EH (cell line): ENCODE measurements at places on chromosomes 3 and 15.

- DNase-seq: no peak
Observed at GRCh38 chr15:85652457-85652856, 142.3 kb downstream of the KLHL25 start.

GRCh38 chr15:75666823-75667501 lies 19.2 kb downstream of the SNX33 start:
- peak; percentile 100 for DNase-seq

- no peak for DNase-seq
Observed at GRCh38 chr3:16512435-16513140, 911 bp downstream of the RFTN1 start.

- DNase-seq: no peak
Observed at GRCh38 chr3:174792864-174793263, 66.3 kb upstream of the NAALADL2 start.

- DNase-seq: no peak
Observed at GRCh38 chr3:25511972-25512721, 84.1 kb downstream of the RARB start.

- DNase-seq: no peak
Observed at GRCh38 chr3:150346266-150346665, 61.8 kb upstream of the TSC22D2 start.

- DNase-seq: no peak
Observed at GRCh38 chr15:58492661-58493397, 61.0 kb downstream of the LIPC start.

GRCh38 chr3:54853573-54854404 lies 74.1 kb downstream of the LRTM1 start:
- DNase-seq: peak; percentile 81

DNA sequence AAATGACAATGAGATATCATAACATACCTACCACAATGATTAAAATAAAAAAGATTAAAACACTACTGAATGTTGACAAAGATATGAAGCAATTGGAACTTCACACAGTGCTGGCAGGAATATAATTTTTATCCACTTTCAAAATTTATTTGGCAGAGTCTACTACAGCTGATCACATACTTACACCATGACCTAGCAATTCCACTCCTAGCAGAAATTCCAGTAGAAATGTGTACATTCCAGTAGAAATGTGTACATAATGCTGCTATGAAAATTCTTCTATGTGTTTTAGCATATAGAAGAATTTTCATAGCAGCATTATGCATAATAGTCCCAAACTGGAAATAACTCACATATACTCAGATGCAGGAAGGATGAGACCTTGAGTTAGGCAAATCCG lies 43.5 kb downstream of the IFT57 start:
- peak; percentile 47 for DNase-seq

DNA sequence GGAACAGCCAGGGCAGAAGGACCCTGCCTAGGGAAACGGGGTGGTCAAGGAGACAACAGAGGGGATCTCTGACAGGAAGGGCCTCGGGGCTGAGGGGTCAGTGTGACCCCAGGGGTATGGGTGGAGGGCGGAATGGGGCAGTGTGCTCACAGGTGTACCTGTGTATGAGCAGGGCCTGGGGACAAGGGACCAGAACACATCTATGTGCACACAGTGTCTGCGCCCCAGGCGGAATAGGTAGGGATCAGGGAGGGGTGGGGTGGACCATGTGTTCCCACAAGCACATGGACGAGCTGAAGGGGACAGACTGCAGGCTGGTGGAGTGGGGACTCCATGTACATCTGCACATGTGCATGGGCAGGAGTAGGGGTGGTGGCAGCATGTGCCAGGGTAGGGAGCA lies 5.0 kb upstream of the TLR9 start:
- DNase-seq: no peak

GRCh38 chr3:168624892-168625448 lies 529.2 kb upstream of the GOLIM4 start:
- DNase-seq: no peak

GRCh38 chr3:107781253-107781652 lies 258.5 kb downstream of the BBX start:
- peak; percentile 17 for DNase-seq

DNA sequence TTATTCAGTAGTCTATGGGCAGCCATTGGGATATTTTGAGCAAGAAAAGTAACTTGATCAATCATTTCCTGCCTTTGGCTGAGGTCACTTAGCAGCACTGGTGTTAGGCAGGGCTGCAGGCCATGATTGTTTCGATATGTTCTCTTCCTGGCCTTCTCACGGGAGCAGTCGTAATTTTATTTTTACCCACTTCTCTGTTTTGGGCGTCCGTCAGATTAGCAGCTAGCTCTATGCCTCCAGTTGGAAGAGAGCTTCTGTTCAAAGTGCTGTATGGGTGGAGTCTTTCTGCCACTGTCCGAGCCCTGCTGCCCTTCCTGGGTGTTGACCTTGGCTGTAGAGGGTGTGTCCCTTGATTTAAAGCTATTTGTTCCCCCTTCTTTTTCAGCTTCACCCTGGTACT lies 123.4 kb upstream of the ROPN1 start:
- DNase-seq: no peak

- DNase-seq: no peak
Observed at GRCh38 chr15:39823634-39824033, 41.0 kb upstream of the FSIP1 start.

GRCh38 chr3:53255423-53255774 lies 423 bp downstream of the TKT start:
- DNase-seq: no peak

DNA sequence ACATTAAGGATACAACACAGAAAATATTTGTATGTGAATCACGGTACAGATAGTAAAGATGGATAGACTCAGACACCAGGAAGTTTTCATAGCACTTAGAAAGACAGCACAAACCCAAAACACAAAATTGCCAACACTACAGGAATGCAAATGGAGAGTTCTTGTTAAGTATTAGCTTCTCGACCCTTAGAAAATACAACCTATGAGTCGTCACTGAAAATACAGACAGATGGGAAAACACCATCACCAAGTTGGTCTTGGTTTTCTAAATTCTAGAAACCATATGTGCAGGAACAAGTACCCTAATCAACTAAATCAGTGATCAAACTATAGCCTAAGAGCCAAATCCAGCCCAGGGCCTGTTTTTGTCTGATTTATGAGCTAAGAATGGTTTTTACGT lies 50.7 kb downstream of the PEAK1 start:
- DNase-seq: peak; percentile 58

- DNase-seq: peak; percentile 48
Observed at GRCh38 chr3:194879991-194880939, 194.6 kb downstream of the FAM43A start.

DNA sequence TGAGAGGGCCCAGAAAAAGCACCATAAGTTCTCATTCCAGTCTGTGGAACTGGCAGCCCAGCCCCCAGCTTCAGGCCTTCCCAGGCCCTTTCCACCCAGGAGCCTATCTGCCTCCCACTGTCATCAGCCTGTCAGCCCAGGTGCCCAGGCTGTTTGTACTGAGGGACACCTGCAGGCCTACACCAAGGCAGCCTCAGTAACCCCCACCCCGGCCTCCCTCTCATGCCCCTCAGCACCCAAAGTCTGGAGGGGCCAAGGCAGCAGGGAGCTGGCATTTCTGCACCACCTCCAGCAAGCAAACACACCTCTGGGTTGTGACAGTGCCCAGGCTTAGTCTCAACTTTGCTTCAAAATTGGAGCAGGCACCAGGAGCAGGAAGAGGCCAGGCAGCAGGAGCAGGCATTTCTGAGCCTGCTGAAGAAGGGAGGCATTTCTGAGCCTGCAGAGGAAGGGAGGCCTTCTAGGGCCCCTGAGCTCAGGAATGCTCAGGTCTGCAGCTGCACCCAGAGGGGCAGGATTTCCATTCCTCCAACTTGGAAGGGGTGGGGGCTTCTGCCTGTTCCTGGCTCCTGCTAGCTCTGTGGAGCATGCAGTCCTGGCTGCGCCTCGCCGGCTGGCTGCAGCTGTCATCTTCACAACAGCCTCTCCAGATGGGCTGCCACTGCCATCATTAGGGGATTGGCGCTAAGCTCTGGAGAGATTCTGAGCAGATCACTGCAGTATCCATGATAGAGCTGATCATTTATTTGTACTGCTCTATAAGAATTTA lies 396.1 kb downstream of the UNC13C start:
- no peak for DNase-seq

GRCh38 chr15:77225646-77226045 lies 154.7 kb upstream of the TSPAN3 start:
- DNase-seq: no peak

- DNase-seq: no peak
Observed at GRCh38 chr15:88804257-88804656, 1.0 kb downstream of the ACAN start.

DNA sequence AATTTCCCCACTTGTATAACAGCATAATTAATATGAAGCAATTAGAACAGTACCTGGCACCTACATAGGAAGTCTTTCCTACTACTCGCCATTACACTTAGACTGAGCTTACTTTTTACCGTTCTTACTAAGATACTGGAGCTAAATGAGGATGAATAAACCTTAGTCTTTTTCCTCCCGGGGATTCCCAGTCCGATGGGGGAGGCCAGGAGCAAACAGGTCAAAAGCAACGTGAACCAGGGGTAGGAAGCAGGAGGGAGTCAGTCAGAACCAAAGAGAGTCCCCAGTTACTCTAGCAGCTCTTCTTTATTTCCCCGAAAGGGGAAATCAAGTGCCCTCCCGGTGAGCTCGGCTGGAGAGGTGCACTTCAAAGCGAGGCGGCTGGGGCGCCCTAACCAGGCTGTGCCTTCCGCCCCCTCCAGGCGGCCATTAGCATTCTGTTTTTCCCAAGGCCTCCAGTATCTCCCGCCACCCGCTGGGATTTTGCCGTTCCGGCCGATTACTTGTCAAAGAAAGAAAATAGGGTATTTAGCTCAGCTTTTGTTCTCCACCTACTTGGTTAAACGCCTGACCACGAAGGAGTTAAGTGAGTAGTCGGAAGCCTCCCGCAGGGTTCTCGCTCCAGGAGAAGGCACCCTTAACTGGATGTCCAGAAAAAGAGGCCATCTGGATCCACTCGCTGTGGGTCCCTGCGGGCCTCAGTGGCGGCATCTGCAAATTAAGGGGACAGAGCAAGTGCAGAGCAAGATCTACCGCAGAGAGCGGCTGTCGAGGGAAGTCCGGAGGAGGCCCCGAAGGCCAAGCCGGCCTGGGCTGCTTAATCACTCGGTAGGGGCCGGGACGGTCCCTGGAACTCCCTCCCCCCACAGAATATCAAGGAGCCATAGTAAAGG lies 6.3 kb upstream of the EOMES start:
- no peak for DNase-seq

GRCh38 chr3:50591196-50591741 lies 20.3 kb downstream of the CISH start:
- DNase-seq: no peak

- peak; percentile 89 for DNase-seq
Observed at GRCh38 chr3:134092208-134092701, 62.5 kb upstream of the SLCO2A1 start.

DNA sequence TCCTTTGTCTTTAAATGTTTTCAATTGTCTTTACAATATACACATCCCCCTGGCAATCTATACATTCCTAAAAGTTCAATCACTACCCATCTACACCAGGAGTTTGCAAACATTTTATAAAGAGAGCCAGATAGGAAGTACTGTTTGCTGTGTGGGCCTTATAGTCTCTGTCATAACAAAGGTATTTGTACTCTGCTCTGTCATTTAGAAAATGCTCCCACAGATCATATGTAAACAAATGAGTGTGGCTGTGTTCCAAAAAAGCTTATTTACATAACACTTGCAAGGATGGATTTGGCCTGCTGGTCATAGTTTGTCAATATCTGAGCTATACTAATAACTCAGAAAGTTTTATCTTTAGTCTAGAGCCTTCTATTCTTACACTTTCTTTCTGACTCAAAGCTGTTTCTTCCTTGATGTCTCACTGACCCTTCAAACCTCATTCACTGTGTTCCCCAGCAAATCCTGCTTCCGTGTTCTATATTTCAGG lies 511.9 kb downstream of the GBE1 start:
- peak; percentile 18 for DNase-seq

- peak; percentile 78 for DNase-seq
Observed at GRCh38 chr3:126959921-126960603, 22.9 kb upstream of the PLXNA1 start.

GRCh38 chr3:47802734-47803479 lies at the start of gene DHX30:
Gene DHX30, plus strand, starts transcription at chr3:47803138. Its CDS starts 7,546 bp downstream, at chr3:47810684.
- DNase-seq: peak; percentile 87

GRCh38 chr3:187006864-187007630 lies 76.7 kb downstream of the ST6GAL1 start:
- DNase-seq: peak; percentile 15

DNA sequence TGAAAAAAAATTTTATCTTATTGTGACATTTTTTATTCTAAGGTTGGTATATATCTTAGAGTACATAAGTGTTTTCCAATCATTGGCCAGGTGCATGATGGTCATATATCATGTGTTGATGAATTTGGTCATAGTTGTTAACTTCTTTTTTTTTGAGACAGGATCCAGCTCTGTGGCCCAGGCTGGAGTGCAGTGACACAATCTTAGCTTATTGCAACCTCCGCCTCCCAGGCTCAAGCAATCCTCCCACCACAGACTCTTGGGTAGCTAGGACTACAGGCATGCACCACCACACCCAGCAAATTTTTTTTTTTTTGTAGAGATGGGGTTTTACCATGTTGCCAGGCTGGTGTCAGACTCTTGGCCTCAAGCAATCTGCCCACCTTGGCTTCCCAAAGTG lies 44.0 kb downstream of the PCCB start:
- no peak for DNase-seq

GRCh38 chr3:47197287-47197686 lies 33.4 kb upstream of the SETD2 start:
- no peak for DNase-seq

DNA sequence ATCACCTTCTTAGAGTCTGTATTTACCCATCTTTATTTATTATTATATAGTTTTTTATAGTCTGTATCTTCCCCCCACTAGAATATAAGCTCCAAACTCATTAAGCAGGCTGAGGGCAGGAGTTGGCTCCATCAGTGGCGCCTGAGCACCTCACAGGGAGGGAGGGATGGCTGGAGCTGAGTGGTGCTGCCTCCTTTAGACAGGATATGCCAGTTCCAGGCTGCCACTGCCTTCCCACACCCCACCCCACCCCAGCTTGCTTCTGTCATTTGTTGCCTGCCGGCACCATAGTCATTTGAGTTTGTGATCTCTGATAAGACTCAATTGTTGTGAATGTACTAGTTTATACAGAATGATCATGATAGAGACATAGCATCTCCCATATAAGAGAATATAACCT lies 85.5 kb downstream of the KLHL25 start:
- no peak for DNase-seq

DNA sequence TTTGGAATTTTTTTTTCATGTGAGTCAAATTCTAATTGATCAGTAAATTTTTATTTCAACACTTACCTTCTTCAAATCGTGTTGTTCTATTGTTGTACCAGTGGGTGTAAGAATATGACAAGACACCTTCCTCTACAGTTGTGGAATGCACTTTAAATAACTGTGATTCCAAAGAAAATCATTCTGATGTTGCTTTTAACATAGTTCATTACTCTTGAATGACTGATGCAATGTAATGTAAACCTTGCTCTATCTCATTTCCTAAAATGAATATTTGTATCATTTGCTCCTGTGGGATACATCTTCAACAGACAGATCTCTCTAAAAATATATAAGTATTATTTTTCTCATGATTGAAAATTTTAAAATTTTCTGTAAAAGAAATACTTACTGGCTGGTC lies 313.4 kb downstream of the RBMS3 start:
- peak; percentile 50 for DNase-seq

GRCh38 chr3:141308588-141309218 lies 59.6 kb upstream of the ZBTB38 start:
- DNase-seq: peak; percentile 46

GRCh38 chr3:115595611-115596275 lies 27.6 kb upstream of the GAP43 start:
- no peak for DNase-seq

GRCh38 chr3:66483006-66483405 lies 17.8 kb downstream of the LRIG1 start:
- peak; percentile 40 for DNase-seq

GRCh38 chr15:48636511-48636910 lies 9.0 kb downstream of the FBN1 start:
- DNase-seq: peak; percentile 92
